ENCODE measurements at places on chromosomes 1 and 21.

DNA sequence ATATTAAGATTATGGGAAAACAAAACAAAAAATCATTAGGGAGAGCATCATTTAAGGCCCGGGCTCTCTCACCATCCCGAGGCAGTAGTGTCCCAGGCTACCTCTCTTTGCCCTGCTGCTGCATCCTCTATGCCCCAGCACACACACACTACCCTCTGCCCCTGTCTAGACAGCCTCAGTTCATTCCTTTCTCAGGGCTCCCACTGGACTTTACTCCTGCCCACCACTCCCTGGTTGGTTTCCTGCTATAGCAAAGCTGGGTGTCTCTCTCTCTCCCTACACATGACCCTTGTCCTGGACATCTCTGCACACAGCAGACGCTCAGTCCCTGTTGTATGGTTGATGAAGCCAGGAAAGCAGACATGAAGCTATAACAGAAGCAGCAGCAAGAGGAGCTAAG lies 30.7 kb downstream of the GNG12 start:
- no peak for DNase-seq

DNA sequence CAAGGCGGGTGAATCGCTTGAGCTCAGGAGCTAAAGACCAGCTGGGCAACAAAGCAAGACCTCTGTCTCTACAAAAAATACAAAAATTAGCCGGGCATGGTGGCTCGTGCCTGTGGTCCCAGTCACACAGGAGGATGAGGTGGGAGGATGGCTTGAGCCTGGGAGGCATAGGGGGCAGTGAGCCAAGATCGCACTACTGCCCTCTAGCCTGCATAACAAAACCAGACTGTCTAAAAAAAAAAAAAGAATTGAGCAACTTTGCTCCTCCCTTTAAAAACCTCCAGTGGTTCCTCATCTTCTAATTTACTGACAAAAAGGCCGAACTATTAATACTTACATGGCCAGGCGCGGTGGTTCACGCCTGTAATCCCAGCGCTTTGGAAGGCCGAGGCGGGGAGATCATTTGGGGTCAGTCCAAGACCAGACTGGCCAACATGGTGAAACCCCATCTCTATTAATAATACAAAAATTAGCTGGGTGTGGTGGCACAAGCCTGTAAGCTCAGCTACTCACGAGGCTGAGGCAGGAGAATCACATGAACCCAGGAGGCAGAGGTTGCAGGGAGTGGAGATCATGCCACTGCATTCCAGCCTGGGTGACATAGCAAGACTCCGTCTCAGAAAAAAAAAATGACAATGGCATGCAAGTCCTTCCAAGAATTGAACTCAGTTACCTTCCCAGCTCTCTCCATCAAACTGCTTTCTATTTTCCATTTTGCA lies 4.4 kb downstream of the ACBD3 start:
- no peak for DNase-seq

GRCh38 chr1:155175927-155176371 lies 2.3 kb downstream of the TRIM46 start:
- DNase-seq: no peak

GRCh38 chr1:56123421-56123820 lies 455.9 kb downstream of the PLPP3 start:
- DNase-seq: no peak

Data from activated T-helper 1 cell treated with anti-CD3 and anti-CD28 coated beads, Interleukin-12 subunit alpha, Interleukin-12 subunit beta, Interleukin-2, Interleukin-4 antibody, amounts not matched to agents 30 ng/mL and 10 ng/mL and 1 ng/mL, durations not matched to agents 14 hours and 24 hours and 36 hours (primary cell).